ENCODE measurements at places on chromosomes 13 and 19. TPM values are rescaled to one million over a fixed set of nuclear protein-coding genes. Genes with fewer than 3 reads are reported as not detected.

DNA sequence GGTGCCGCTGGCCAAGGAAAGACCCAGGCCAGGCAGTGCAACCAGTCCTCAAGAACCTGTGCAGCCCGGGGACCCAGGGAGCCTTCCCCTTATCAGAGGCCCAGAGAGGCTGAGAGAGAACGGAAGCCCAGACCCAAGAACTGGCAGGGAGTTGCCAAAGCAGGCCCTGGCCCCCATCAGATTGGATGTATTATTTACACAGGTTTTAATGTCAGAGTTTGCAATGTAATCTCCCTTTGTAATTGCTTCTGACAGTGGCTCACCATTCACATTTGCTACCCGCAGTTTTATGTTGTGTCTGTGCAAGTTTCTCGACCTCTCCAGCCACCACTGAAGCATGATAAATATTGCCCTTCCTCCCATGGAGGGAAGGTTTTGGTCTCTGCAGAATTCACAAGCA is 660.9 kb downstream of the LIG4 start:
- no peak for DNase-seq

DNA sequence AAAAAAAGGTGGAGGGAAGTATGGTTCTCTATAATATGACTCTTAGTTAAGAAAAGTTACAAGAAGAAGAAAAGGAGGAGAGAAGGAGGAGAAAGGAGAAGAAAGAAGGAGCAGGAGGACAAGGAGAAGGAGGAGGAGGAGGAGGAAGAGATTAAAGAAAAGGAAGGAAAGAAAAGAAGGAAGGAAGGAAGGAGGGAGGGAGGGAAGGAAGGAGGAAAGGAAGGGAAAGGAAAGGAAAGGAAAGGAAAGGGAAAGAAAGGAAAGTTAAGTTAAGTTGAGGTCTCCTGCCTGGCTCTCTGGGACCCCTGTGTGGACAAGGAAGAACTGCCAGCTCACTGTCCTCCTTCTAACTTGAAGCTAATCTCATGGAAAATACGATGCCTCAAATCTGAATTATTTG is 429.5 kb downstream of the TSHZ3 start:
- DNase-seq = no peak

GRCh38 chr13:100824366-100824765 is 149.8 kb upstream of the TMTC4 start:
- no peak for DNase-seq

The ZNF699 gene
- total RNA-seq = 4.4 TPM

The CYP4F8 gene
- total RNA-seq = not detected

Measured in Peyer's patch (tissue), 4 donors.